ENCODE measurements at places on chromosomes 3 and 15.
A peak's percentile ranks its signal among the peaks of the same experiment; 100 is the strongest.

- no peak for DNase-seq
Measured at GRCh38 chr3:117103675-117104074, 394.1 kb downstream of the TUSC7 start.

DNA sequence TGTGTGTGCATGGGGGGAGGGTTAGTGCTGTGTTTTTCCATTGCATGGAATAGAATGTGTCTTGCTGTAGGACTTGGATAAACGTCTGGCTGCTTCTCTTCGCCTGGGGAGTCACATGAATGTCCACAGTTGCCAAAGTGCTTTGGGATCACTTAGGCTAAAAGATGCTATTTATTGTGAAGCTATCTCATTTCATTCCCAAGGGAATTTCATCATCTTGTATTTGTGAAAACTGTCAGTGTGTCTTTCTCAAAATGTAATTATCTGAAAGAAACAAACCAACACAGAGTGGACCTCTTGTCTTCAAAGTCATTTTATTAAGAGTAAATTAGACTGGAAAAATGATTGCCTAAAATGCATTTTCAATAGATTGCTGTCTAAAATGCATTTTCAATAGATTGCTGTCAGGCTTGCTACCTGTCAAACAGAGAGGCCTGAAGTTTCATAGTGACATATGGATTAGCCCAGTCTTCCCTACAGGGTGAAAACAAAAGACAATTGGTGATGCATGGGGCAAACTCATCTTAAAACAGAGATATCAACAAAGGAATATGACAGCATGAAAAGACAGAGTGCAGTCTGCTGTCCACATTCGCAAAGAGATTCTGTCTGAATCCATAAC is 117.1 kb upstream of the GOLIM4 start:
- no peak for DNase-seq

DNA sequence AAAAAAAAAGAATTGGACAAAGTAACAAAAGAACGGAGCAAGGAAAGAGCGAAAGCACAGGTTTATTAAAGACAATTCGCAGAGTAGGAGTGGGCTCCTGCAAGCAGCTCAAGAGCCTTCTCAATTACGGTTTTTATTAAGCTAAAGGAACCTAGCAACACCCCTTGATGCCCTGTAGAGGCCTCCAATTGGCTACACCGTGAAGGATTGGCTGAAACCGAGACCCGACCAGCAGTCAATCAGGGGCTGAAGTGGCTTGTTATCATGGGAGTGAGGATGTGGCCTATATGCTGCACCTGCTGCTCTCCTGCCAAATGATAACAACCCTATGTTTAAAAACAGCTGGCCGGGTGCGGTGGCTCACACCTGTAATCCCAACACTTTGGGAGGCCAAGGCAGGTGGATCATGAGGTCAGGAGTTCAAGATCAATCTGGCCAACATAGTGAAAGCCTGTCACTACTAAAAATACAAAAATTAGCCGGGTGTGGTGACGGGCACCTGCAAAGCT is 20.4 kb upstream of the AP3B2 start:
- no peak for DNase-seq

DNA sequence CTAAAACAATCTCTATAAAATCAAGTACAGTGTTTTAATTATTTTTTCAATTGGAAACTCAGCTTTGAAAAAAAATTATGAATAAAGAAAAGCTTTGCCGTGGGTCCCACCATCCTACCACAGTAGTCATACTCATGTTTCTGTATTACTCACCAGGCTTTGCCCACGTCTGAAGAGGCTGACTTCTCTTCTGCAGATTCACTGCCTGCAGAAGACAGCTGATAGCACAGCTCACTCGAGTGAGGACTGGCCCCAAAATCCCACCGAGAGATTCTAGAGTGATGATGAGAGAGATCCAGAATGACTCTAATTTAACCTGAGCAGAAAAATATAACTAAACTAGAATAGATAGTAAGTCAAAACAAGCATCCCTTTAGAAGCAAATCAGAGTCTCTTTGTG is 11.9 kb downstream of the C2CD4B start:
- no peak for DNase-seq

DNA sequence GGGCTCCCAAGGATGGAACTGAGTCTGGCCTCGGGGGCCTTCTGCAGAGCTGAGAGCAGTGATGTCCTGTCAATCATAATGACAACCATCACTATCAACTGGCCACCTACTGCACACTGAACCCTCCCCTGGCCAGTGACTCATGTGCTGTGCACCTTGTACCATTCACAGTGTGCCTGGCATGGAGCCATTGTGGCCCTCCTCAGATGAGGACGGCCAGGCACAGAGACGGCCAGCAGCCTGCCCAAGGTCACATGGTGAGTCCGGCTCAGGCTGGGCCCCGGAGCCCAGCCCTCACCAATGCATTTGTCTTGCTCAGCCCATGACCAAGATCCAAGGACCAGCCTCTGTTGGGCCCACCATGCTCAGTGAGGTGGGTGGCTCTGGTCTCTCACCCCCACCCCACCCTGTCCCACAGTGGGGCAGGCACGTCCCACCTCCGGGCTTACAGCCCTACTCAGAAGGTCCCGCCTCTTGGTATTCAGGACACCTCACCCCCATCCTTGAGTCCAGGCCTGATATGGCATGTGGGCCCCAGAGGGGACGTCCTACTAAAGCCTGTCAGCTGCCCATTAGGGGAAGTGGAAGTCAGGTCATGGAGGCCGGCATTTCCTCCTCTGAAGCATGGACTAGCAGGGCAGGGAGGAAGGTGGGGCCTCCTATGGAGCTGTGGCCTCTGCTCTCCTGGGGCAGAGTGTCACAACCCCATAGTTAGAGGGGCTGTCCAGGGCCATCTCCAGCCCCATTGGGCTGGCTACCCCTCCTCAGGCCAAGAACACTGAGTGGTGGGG is 35.9 kb upstream of the TMEM115 start:
- DNase-seq, result peak; percentile 75

DNA sequence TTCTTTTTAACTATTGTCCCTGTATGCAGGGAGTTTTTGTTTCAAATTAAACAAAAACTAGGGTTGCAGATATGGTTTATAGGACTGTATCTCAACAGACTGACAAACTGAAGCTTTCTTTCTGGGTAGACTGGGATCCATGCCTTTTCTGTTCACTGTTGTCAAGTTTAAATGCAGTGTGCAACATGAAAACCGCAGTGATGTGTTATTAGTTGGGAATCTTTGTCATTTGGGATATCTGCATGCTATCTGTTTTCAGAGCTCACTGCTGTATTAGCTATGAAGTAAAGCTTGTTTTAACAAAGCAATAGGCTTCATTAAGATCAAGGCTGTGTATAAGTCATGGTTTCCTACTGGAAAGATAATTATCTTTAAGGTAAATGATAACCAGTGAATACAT is 21.4 kb upstream of the MCF2L2 start:
- DNase-seq, result no peak
